ENCODE measurements at places on chromosomes 7 and 10.

DNA sequence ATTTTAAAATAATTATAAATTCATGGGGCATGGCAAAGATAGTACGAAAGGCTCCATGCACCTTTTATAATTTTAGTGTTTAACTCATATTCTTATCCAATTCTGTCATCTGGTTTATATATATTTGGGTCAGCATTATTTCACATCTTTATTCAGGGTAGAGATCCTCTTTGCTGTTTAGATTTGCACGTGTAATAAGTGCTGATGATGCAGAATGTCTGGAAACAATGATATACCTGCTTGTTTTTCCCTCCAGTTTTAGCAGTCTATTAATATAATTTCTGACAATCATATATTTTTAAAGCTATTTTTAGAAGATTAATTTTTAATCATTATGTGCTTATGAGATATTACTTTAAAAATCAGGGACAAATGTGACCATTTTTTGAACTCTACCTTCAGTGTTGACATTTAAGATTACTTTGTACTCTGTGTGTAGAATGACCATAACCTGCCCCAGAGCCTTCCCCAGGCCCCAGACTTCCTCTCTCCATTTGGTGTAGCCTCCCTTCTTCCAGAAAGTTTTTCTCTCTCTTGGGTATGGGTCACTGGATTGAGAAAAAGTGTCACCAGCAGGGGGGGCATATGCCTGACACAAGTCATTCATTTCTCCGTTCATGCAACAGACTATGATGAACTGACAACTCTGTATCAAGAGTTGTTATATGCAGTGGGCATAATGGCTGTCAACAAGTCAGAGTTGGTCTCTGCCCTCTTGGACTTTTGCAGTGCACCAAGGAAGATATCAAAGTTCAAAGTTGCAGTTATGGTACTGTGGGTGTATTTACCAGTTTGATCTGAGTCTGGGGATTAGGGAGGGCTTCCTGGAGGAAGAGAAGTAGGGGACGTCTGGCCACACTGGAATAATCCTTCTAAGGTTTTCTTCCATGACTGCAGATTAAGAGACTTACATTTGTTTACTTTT, 192.6 kb upstream of the CCDC6 start:
- no peak for DNase-seq

GRCh38 chr7:139431010-139431409, 52.5 kb downstream of the KLRG2 start:
- no peak for DNase-seq

GRCh38 chr7:7702826-7703225, 15.6 kb downstream of the RPA3 start:
- no peak for DNase-seq

GRCh38 chr10:48895803-48896195, 43.8 kb downstream of the LRRC18 start:
- no peak for DNase-seq

Data from right forelimb (tissue), 1 donor.